Activated CD4-positive, alpha-beta T cell treated with anti-CD3 and anti-CD28 coated beads, Interleukin-2, amount 50 U/mL, for 48 hours (primary cell): ENCODE measurements at places on chromosomes 1 and 21.
A peak's percentile ranks its signal among the peaks of the same experiment; 100 is the strongest.

DNA sequence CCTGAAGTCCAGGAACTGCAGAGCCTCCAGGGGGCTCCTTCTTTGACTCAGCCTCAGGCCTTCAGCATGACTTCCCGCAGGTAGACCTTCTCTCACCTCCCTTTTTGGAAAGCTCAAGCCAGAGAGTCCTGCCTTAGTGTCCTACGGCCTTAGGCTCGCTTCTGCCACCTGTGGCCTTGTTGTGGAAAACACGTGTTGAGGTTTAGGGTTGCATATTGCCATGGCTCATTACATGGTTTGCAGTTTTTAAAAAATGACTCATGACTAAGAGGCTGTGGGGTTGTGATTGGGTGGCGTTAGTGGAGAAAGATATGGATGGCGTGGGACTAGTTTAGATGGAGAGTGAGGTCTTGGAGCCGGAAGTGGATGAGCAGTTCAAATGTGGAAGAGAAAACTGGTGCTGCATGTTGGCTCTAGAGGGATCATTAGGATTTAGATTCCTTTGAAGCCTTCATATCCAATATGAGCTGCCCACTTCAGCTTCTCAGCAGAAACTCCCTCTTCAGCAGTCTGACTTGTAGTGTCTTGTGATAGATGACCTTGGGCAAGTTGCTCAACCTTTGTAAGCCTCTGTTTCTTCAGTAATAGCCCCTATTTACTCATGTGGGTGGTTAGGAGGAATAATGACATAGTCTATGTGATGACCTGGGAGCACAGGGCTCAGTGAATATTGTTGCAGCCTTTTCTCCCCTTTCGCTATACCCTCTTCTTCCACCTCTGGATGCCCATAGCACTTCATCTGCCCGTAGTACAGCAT, 6.5 kb upstream of the FGGY start:
- DNase-seq, result no peak

DNA sequence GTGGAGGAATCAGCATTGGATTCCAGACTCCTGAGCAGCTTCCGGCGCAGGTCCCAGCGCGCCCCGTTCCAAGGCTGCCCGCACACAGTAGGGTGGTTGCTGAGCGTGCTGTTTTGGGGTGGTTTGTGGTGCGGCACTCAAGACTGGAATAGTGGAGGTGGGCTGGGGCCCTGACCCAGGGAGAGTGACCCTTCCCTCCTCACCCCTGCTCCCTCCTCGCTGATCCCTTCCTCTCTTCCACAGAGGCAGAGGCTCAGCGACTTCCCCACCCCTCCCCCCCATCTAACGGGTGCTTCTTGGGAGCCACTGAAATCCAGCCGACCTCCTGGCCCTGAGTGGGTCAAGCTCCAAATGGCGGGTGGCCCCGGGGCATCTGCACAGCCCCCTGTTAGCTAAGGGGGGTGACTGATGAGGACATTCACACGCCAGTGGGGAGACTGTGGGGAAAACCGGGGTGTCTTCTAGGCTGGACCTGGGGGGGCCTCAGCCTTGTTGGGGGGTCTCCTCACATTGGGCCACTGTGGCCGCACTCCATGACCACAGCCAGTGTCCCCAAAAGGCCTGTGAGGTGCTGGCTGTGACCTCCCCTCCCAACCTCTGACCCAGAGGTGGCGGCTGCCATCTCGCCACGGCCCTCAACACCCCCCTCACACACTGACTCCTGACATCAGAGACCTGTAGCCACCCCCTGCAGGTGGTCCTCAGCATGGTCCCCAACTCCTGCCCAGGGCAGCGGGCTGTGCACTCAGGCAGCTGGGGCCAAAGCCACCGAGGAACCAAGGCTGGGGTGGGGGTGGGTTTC, 3.9 kb upstream of the HES4 start:
- no peak for DNase-seq

DNA sequence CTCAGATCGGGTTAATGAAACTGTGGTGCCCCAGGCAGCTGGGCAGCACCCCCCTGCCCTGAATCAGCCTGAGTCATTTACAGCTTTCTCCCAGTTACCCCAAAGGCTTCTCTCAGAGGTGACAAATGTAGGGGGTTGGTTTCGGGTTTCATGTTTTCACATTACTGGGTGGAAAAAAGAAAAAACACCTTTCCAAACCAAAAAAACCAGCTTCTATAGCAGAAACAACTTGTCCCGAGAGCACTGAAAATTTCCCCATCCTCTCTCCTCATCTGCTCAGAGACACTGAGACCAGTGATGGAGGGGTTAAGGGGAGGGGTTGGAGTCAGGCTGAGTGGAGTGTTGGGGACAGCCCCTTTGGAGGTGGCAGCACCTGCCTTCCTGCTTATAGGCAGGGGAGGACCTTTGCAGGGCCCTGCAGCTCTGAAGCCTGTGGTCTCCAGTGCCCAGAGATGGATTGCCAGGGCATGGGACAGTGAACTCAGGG, 15.6 kb downstream of the UTP11 start:
- peak; percentile 86 for DNase-seq

DNA sequence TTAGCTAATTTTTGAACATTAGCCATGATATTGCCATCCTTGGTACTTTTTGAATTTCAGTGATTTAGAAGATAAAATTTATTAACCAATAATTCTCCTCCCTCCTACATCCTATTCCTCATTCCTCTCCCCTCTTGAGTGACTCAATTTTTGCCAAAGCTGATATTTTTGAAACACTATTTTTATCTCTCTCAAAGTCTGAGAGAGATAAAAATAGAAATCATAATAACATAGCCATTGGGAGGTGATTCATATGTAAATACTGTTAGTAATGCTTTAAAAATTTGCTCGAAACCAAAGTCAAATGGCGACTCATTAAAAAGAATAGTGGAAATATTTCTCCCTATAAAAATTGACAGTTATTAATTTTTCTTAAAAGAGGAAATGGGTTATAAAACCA, 97.4 kb downstream of the PATJ start:
- DNase-seq, result no peak

DNA sequence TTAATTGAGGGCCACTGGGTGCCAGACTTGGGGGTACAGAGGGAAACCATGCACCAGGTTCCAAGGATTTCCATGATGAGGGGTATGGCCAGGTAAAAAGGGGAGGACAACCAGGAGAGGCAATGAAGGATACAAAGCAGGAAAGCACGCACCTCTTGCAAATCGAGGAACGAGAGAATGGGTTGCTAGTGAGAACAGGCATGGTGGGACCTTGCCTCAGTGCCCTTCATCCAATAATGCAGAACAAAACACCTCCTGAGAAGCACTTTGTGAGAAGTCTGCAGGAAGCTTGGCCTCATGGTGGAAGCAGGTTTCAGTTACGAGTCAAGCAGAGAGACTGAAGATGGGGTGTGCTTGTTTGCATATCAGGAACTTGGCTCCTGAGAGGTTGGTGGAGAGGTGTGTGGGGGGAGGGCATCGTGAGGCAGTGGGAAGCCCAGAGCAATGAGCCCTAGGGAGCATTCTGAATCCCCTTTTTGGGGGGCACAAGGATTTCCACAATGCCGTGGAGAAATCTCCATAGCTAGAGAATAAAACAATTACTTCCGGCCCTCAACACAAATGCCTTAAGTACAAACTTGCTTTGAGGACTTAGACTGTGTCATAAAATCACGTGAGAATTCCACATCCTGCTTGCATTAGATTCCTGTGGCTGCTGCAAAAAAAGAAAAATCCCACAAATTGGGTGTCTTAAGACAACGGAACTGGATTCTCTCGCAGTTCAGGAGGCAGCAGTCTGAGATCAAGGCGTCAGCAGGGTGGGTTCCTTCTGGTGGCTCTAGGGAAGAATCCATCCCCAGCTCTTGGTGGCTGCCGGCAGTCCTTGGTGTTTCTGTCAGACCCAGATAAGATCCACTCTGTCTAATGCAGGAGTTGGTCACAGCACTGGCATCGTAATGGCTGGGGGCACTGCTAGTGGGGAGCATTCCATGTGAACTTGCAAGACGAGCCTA, 54.9 kb upstream of the BACE2 start:
- no peak for DNase-seq

- DNase-seq, result no peak
These were observed 82.2 kb upstream of the BCAR3 start for GRCh38 chr1:93763704-93764365.

- no peak for DNase-seq
These were observed 25.6 kb downstream of the DISP3 start for GRCh38 chr1:11504599-11504998.

- no peak for DNase-seq
These were observed 344.7 kb downstream of the DUSP10 start for GRCh38 chr1:221397141-221397540.

DNA sequence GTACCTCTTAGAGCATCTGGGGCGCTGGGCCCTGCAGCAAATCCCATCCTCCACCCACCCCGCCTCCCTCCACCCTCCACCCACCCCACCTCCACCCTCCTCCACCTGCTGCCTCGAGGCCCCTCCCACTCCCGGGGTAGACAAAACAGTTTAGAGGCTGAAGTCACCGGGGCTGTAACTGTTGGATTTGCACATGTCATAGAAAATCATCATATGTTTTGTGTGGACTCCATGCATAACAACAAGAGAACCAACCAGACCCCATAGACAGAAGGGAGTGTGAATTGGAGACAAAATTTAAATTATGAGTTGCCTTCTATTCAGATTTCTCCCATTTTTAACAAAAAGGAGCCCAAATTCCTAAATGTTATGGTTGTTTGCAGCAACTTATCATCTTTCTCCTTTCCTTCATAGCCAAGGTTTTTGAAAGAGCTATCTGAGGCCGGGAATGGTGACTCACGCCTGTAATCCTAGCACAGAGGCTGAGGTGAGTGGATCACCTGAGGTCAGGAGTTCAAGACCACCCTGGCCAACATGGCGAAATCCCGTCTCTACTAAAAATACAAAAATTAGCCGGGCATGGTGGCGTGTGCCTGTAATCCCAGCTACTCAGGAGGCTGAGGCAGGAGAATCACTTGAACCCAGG, 28.2 kb upstream of the LGALS8 start:
- DNase-seq, result no peak

DNA sequence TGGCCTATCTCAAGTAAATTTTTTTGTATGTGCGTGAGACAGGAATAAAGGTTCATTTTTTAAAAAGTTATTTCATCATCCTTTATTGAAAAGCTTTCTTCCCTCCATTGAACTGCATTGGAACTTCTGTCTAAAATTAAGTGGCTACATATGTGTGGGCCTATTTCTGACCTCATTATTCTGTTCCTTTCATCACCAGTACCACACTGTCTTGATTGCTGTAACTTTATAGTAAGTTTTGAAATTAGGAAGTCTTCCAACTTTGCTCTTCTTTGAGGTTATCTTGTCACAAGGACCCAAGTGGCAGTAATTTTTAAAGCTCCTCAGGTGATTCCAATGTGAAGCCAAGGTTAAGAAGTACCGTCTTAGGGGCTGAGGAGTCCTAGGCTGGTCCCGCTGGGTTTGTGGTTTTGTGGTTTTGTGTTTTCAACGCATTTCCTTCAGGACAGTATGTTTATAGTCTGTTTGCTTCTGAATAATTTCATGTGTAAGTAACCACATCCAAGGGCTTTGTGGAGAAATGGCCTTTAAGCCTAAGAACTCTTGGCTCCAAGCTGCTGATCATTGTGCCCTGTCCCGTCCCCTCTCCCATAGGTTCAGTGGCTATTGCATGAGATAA, 12.4 kb upstream of the SCAF4 start:
- no peak for DNase-seq

GRCh38 chr1:200306944-200307754, 102.7 kb downstream of the ZNF281 start:
- DNase-seq, result no peak

GRCh38 chr1:231196307-231196706, 34.4 kb downstream of the TRIM67 start:
- DNase-seq, result no peak

- no peak for DNase-seq
These were observed 85.7 kb downstream of the NENF start for GRCh38 chr1:212518188-212519054.

GRCh38 chr1:195965475-195965874, 642.8 kb downstream of the KCNT2 start:
- DNase-seq, result no peak

- DNase-seq, result no peak
These were observed 63.8 kb downstream of the IARS2 start for GRCh38 chr1:220157738-220158137.

DNA sequence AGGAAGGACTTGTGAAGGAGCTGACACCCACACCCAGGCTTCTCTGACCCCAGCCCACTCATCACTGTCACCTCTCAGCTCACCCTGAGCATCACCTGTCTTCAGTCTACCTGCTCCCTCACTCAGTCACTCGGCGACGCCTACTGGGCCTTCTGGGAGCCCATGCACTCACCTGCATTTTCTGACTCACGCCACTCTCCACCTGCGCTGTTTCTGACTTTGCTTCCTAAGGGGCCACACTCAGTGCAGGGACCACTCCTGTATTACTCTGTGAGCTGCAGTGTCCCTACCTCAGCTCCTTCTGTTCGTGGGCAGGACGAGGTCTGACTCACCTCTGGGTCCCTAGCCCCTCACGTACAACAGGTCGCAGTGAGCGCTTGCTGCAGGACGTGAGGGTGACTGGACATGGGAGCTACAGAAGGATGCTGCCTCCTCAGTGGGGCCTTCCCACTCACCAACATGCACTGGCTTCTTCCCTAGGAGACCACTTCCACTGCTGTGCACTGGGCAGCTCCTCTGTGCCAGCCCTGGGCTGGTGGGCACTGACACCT, 102.3 kb downstream of the GLIS1 start:
- DNase-seq, result no peak

GRCh38 chr1:22093513-22093912, 41.0 kb downstream of the CDC42 start:
- no peak for DNase-seq

GRCh38 chr1:228164561-228165371, 838 bp upstream of the IBA57 start:
- no peak for DNase-seq

DNA sequence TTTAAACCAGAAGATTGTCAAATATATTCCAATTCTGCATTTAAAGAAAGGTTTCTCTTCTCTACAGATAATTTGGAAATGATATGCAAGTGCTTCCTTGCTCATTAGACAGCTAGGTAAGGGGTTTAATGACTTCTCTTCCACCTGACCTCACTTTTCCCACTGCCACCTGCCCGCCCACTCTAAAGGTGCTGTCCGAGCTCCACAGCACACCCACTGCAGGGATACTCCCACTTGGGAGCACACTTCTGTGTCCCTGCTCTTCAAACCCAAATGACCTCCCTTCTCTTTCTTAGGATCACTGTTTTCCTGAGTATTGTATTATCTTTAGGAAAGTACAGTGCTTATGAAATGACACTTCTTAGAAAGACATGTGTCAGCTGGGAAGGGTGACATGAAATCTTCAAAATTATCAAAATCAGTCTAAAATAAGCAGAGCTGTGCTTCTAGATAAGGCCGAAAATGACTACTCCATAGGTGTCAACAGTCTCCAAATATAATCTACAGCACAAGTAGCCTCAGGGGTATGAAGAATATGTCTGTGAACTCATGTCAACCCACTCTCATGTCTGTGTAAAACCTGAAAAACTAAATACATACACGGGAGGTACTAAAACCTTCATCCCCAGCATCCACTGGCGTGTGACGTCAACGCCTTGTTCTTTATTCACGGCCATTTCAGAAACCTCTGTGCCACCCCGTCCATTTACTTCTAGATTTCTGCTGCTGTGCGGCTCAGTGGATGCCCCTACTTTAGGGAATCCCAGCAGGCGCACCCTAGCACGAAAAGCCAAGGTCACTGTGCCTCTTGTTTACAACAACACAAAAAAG, 71.0 kb downstream of the SLC45A1 start:
- DNase-seq, result no peak
